Lower leg skin (tissue), 4 donors: ENCODE measurements at places on chromosomes 3 and 15. TPM values are rescaled to one million over a fixed set of nuclear protein-coding genes. Genes with fewer than 3 reads are reported as not detected.
A peak's percentile ranks its signal among the peaks of the same experiment; 100 is the strongest.

- DNase-seq, result no peak
These were observed 360.5 kb downstream of the RSL24D1 start for GRCh38 chr15:54836052-54836795.

- DNase-seq, result no peak
These were observed 67.6 kb downstream of the CRYGS start for GRCh38 chr3:186476541-186476940.

DNA sequence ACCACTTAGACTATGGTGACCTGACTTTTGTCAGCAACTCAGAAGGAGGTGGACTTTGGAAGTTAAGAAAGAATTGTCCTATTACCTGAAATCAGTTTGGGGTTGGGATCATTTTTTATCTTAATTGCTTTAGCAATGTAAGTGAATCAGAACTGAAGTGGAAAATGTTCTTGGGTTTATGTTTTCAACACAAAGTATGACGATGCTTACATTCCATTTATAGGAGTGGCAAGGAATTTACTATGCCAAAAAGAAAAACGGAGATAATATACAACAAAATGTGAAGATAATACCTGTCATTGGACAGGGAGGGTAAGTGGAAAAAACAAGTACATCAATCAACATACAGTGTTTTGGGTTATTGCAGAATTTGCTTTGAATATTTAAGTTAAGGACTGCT, 116.1 kb downstream of the PDE8A start:
- no peak for DNase-seq

- DNase-seq, result no peak
These were observed 71.0 kb upstream of the SYNPR start for GRCh38 chr3:63207066-63207590.

DNA sequence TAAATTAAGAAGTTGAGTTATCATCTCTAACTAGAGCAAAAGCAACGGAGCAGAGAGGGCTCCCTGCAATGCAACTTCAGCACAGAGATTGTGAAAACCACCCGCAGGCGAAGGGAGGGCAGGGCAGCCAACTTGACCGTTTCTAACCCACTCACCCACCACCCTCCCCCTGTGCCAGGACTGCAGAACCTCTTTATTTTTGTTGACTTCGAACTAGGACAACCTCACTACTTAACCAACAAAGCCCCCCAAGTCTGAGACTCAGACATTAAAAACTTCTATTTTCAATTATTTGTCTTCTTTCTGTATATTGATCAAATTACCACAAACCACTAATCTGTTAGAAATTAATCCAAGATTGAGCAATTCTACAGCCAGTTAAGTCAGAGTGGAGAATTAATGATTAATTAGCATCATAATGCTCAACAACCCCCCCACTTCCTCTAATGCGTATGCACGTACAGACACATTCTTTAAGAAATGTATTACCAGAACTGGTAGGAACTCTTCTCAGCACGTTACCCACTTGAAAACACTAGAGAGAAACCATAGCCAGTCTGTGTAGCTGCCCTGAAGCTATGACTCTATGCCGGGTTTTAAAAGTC, 2.0 kb downstream of the MGLL start:
- peak; percentile 83 for DNase-seq

DNA sequence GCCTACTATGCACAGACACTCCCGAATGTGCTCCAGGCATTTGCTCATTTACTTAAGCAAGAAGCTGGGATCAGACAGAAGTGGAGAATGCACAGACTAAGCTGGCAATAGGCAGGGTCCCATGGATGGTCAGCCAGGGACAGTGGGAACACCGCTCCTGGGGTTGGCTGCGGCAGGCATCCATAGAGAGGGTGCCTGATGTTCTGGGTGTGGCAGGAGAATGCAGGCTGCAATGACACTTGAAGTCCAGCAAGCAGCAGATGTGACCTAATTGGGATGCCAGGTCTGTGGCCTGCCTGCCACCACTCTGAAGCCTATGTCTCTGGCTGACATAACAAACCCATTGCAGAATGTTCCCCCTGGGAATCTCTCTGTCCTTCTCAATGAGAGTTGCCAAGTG, 40.2 kb upstream of the SLC6A11 start:
- DNase-seq, result peak; percentile 46

DNA sequence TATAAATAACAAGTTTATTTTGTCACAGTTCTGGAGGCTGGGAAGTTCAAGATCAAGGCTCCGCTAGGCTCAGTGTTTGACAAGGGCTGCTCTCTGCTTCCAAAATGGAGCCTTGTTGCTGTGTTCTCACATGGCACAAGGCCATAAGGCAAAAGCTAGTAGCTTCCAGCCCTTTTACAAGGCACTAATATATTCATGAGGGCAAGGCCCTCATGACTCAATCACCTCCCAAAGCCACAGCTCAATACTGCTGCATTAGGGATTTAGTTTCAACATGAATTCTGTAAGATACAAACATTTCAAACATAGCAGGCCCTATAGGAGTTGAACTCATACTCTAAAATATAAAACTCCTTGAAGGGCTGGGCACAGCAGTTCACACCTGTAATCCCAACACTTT, 30.2 kb downstream of the ZBTB11 start:
- DNase-seq, result no peak

- no peak for DNase-seq
These were observed 218.1 kb downstream of the NSUN3 start for GRCh38 chr3:94280958-94281357.

DNA sequence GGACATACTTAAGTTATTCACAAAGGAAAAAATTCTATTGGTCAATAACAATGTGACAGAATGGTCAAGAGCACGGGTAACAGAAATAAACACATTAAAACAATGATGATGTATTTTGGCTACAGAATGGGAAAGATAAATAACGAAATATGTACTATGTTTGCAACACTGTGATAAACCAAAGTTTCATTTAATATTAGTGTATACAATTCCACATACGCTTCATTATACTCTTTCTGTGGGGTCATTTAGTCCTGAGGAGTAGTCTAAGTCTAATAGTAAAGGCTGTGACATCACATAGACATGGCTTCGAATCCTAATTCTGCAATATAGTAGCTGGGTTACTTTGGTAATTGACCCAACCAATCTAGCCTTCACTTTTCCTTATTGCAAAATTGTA, 408.3 kb downstream of the MCTP2 start:
- DNase-seq, result no peak

DNA sequence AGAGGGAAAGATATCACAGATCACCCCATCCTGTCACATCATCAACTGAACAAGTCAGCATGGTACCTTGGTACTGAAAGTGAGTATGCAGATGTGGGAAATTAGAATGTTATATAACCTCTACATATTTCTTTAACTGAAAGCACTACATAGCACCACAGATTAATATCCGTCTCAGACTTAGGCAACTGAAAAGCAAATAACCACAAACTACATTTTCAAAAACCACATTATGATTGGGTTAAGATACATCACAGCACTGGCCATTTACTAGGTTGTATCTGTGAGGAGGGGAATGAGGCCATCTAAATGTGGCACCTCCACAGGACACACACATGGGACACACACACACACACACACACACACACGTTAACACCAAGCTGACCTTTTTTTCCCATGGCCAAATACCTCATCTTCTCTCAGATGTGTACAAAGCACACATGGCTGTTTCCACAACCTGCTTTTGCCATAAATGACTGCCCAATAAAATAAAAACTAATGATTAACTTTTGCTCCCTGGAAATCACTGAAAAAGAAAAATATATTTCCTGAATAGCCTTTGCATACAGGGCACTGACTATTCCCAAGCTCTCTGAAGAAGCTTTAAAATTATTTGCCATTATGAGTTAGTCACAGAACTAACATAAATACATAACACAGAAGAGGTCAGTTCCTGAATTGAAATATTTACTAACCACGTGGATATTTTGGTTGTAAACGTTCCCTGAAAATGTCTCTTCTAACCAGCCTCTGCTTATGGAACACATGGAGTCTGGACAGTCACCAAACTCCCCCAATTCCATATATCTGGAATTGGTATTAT, 60.1 kb downstream of the SUMF1 start:
- no peak for DNase-seq

DNA sequence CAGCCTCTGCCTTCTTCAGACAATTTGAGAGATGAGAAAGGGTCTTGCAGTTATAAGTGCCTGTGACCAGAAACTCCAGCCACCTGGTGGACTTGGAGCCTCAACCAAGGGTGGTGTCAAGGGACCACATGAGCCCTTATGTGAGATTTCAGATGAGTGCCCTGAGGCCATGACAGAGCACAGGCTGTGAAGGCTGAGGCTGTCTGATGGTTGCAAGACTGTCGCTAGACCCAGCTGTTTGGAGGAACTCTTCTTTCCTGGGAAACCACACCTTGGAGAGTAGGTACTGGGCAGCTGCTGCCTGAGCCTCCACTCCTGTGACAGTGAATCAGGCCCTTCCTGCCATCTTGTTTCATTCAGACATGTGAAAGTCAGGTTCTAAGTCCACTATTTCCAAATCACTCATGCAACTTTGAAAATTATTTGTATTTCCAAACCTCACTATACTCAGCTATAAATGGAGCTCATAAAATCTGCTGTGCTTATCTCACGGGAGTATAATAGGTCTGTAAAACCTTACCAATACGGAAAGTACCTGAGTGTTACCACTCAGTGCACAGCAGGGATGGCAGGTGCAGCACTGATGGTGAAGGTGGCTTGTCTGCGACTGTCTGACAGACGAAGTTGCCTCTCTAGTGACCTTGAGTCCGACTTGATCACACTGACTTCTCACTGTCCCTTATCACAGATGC, 99.4 kb downstream of the RPL39L start:
- no peak for DNase-seq

GRCh38 chr3:170772175-170772574, 97.8 kb downstream of the RPL22L1 start:
- no peak for DNase-seq

DNA sequence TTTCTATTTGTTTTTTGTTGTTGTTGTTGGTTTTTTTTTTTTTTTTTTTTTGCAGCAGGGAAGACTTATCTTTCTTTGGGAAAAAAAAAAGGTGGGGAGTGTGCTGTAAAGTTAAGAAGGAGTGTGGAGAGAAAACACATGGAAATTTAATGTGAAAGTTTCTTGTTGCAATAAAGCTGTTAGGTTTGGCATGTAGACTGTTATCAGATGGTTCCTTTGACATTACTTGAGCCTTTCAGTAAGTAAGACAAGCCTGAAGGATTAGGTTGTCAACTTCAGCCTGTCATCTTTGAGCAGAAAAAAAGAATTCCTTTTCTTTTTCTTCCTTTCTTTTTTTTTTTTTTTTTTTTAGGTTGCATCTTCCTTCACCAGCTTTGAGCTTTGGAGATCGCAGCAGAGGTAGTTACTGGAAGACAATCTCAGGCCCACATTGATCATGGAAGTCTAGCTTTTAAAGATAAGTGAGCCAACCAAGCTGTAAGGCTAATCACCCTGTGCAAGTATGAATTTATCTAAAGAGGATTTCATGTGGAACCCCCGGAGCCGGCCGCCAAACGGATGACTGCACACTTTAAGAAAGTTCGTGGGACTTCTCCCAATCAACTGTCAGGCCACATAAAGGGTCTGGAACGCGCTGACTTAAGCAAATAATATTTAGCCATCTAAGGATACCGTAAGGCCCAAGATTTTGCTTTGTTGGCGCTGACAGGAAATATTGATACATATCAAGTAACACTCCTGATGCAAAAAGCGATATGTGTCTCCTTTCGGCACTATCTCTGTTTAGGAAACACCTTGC, 1040.1 kb upstream of the NR2F2 start:
- DNase-seq, result no peak

GRCh38 chr3:48092270-48092669, 76.1 kb upstream of the MAP4 start:
- DNase-seq, result no peak

GRCh38 chr3:11602886-11603527, 40.7 kb downstream of the VGLL4 start:
- no peak for DNase-seq

DNA sequence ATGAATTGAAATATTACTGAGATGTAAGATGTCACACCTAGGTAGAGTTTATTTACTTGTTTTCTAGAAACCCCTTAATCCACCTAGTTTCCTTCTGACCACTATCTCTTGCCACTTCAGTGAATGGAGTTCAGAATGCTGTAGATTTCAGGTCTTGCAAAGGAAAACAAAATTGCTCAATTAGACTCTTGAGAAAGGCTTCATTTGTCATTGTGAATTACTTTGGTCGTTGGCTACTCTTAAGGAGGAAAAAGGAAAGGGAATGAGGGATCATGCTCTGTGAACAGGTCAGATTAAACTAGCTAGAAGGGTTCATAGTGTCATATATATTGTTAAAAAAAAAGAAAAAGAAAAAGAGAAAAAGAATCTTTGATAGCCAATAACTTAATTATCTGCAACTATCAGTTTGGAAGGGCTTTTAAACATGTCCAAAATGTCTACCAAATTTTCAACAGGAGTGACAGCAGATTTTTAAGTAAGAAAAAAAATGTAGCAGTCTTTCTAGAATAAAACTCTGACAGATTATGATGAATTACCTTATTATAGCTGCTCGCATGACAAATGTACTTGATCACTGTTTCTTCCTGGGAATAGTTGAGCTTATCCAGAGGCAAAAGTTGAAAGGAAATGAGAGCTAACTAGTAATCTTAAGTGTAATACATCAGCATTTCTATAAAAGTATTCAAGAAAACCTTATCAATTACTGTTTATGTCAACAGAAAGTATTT, 543.5 kb downstream of the CADM2 start:
- no peak for DNase-seq

GRCh38 chr3:138199851-138200250, 12.8 kb downstream of the ARMC8 start:
- no peak for DNase-seq

GRCh38 chr3:177689077-177689476, 491.8 kb upstream of the TBL1XR1 start:
- DNase-seq, result no peak

DNA sequence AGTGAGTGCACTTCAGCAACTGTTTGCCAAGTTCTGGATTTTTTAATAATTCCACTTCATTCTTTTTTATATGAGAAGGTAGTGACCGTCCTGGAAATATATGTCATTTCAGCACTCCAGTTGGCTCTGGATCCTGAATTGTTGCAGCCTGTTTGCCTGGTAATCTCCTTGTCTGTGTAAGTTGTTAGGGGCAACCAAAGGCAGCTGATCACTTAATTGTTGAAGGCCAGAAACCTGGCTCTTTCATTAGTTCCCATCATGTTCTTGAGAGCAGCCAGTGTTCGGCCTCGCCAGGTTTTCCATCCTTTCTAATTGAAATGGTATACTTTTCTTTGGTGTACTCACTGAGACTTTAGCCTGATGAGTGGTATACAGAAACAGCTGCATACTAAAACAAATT, 168.6 kb downstream of the SOX2 start:
- DNase-seq, result no peak

GRCh38 chr15:57696146-57696545, 10.4 kb upstream of the POLR2M start:
- no peak for DNase-seq

GRCh38 chr3:177051411-177051810, 145.9 kb downstream of the TBL1XR1 start:
- DNase-seq, result no peak

CAMP gene
- not detected for total RNA-seq

CCR2 gene
- 0.89 TPM for total RNA-seq

SI gene
- total RNA-seq, result not detected

THRB gene
- 25.8 TPM for total RNA-seq

TRH gene
- total RNA-seq, result not detected

A4GNT gene
- total RNA-seq, result not detected

IQCF5 gene
- not detected for total RNA-seq

ZPLD1 gene
- total RNA-seq, result not detected

SCN5A gene
- 0.39 TPM for total RNA-seq

TRAT1 gene
- total RNA-seq, result not detected

ALG3 gene
- 53.6 TPM for total RNA-seq

ADAMTS7 gene
- 0.59 TPM for total RNA-seq

WWTR1 gene
- 56.8 TPM for total RNA-seq

SPTSSB gene
- total RNA-seq, result 113 TPM

IL20RB gene
- 263 TPM for total RNA-seq
